ENCODE measurements at places on chromosomes 7 and 10.

GRCh38 chr10:61974601-61975390 is 73.3 kb downstream of the ARID5B start:
- peak; percentile 67 for DNase-seq

DNA sequence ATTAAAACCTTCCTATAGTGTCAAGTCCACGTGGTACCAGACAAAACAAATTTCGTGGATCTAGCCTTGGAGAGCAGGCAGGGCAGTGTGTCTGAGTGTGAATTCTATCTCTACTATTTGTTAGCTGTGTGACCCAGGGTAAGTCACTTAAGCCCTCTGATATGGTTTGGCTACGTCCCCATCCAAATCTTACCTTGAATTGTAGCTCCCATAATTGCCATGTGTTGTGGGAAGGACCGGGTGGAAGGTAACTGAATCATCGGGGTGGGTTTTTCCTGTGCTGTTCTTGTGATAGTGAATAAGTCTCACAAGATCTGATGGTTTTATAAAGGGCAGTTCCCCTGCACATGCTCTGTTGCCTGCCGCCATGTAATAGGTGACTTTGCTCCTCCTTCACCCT is 2.8 kb upstream of the NPFFR1 start:
- no peak for DNase-seq

DNA sequence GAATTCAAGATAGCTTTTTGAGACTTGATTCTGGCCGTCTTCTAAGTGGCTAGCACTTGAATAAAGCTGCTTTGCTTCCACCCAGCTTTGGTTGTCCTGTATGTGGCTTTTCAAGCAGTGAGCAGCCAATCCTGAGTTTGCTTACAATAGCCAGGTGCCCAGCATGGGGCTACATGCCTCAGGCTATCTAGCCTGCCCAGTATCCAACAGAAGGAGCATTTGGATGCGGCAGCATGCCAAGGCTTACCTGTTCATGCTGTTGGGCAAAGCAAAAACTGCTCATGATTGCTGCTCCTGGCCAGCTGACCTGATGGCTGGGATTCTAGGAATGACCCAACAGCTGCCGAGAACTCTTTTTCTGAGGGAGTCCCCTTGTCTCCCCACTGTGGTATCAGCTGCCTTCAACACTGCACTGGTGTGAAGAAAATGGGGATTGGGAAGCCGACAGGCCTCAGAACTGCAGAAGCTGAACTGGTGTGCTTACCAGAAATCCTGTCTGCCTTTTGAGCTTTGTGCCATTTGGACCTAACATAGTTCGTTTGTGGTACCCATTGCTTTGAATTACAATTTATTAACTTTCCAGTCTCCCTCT is 618.9 kb upstream of the IGFBP3 start:
- DNase-seq, result no peak

DNA sequence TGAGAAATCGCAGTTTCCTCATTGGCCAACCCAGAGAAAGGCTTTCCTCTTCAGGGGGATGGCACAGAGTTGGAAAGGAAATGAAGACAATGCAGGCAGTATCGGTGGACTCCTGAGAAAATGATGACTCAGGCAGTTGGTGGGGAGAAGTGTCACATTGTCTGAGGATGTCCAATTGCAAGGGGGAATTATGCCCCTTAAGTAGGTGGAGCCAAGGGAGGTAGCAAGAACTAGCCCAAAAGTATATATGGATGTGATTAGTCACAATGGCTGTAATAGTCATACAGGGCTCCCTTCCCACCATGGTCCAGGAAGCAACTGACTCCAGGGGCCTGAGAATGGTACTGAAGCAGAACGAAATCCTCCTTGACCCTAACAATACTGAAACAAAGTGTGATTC is 58.3 kb upstream of the EGFR start:
- DNase-seq, result peak; percentile 31

DNA sequence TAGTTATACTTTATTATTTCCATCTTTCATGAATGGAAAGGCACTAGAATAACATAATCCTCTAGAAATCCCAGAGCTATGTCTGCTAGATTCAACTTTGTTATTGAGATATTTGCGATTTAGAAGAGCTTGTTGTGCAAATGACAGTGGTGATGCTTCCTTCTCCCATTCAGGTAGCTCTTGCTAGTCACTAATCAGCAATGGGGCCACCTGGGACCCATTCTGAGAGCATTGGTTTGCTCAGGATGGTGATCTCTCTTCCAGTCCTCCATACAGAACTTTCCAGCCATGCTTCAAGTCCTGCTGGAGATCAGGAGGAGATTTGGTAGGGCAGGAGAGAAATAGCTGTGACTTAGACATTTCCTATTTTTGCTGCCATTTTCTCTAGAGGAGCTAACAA is 65.8 kb upstream of the WNT16 start:
- DNase-seq, result no peak

DNA sequence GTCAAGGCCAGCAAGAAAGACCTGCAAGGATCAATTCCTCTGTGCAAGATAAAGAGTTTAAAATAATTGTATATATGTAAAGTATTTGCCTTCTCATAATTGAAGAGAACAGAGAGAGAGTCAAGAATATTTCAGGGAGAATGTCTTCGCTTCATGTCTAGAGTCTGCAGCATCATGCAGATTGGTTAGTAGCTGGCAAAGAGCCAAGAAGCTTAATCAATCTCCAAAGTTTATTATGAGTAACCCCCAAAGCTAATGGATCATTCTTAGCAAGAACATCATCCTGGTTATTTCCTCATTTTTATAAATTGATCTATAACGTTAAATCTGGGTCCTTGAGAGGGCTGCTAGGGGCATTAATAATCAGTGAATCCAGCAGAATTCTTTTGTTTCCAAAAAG is 38.9 kb upstream of the CTBP2 start:
- DNase-seq, result no peak

GRCh38 chr10:126101736-126102135 is 205.4 kb downstream of the FANK1 start:
- no peak for DNase-seq

- DNase-seq, result no peak
These were observed 1.1 kb upstream of the GIMAP4 start for GRCh38 chr7:150566123-150566522.
